ENCODE measurements at places on chromosomes 12 and 14.

GRCh38 chr12:48967991-48968390 lies 3.5 kb downstream of the WNT10B start:
- no peak for DNase-seq

GRCh38 chr12:26101350-26101734 lies 23.5 kb downstream of the BHLHE41 start:
- no peak for DNase-seq

GRCh38 chr12:30988646-30989286 lies 62.2 kb downstream of the TSPAN11 start:
- DNase-seq: no peak

DNA sequence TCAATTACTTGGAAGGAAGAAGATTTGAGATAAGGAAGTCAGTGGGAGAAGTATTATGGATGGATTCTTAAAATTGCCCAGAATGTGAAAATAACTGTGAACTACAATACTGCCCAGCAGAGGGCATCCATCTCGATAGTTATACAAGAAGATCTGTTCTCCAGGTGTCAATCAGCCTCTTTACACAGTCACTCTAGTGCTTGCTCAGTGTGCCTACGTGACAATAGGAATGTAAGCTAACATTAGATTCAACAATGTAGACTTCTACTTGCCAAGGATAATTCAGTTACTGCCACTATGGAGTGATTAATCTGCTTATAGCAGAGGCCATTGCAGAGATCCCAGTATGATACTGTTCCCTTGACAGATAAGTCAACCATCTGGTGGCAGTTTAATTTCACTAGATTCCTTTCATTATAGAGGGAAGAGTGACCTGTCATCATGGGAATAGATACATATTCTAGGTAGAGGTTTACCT lies 10.6 kb upstream of the MAP4K5 start:
- DNase-seq: no peak

DNA sequence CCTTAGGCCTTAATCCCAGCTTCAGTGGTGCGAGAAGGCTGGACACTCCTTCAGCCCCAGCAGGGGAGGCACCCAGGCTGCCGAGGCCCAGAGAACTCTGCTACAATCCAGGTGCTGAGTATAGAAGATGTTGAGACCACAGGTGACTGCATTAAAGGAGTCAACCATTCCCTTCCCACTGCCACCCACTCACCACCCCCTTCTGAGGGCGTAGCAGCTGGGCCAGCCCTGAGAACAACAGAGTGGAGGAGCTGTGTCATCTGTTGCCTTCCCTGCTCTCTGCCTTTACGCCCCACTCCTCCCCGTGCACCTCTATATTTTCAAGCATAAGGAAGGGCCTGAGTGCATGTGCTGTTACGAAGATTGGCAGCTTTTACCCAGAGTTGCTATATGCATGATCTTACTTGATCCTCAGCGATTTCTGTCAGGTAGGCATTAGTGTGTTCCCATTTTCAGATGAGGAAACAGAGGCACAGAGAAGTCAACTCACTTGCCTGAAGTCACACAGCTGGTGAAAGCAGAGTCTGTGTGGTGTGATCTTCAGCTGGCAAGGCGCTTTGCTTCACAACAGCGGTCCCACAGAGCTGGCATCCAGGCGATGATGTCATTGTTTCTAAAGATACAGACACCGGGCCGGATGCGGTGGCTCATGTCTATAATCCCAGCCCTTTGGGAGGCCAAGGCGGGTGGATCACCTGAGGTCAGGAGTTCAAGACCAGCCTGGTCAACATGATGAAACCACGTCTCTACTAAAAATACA lies 46.7 kb downstream of the RIN3 start:
- DNase-seq: no peak

GRCh38 chr14:104133496-104133895 lies 4.9 kb upstream of the KIF26A start:
- no peak for DNase-seq

DNA sequence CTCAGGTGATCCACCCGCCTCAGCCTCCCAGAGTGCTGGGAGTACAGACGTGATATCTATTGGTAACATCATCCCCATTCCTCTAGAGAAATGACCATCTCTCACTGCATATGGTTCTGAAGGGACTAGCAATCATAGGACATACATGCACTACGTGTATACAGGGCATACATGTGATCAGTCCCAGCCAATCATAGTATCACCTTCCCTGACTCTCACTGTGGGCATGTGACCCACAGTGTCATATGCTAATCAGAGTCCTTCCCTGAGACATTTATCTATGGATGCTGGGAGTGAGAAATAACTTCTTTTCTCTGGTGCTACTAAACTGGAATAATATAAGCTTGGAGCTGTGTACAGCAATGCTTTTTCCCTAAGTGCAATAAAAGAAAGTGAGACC lies 12.1 kb upstream of the FBXW8 start:
- DNase-seq: no peak

- DNase-seq: no peak
These were observed 219.5 kb upstream of the TMEM132C start for GRCh38 chr12:128047266-128048060.

GRCh38 chr12:95147866-95148265 lies 69.4 kb downstream of the FGD6 start:
- DNase-seq: no peak

DNA sequence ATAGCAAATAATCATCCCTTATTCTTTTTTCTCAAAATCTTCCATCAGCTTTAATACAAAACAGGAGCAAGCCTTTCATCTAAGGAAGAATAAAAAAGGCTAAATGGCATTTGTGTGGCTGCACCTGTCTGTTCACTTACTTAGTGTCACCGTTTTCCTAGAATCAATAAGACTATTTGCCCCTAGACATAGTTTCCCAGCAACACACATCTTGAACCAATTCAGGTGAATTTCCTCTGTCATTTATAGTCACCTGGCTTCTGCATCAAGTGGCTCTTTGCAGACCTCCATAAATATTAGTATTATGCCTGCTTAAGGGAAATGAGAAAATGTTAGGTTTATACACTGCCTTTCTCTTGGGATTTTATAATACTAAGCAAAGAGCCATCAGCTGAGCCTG lies 17.4 kb upstream of the GCH1 start:
- DNase-seq: no peak

GRCh38 chr12:7190268-7191055 lies 976 bp downstream of the PEX5 start:
- DNase-seq: no peak

DNA sequence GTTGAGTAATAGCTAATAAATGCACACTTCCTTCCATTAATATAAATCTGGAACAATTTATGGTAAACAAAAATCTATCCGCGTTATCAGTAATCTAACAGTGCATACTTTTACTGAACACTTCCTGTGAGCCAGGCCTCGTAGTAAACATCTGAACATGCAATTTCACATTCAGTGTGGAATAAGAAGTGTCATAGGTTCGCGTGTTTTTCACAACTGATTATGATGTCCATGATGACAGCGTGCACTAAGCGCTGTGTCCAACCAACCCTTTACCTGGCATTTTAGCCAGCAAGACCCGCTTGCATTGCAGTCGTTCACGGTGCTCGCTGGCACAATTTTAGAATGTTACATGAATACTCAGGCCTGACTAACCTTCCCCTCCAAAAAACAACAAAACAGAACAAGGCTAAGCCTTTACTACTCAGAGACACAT lies 2.1 kb downstream of the PNMA1 start:
- no peak for DNase-seq

- DNase-seq: no peak
These were observed 5.6 kb downstream of the RIC8B start for GRCh38 chr12:106780010-106780631.

DNA sequence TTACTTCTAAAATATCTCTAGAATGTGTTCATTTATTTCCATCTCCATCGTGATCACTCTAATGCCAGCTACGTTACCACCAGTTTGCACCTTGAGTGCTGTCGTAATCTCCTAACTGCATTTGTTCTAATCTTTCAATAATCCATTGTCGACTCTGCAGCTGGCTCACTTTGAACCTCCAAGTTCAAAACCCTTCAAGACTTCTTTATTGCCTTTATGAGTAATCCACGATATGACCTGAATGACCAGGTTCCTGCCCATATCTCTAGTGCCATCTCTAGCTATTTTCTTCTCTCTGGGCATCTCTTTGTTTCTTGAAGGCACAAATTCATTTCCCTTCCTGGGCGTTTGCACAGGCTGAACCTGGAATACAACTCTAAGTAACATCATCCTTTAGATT lies 76.7 kb downstream of the SRGAP1 start:
- DNase-seq: no peak

GRCh38 chr14:91029456-91030217 lies 30.8 kb downstream of the RPS6KA5 start:
- DNase-seq: no peak

DNA sequence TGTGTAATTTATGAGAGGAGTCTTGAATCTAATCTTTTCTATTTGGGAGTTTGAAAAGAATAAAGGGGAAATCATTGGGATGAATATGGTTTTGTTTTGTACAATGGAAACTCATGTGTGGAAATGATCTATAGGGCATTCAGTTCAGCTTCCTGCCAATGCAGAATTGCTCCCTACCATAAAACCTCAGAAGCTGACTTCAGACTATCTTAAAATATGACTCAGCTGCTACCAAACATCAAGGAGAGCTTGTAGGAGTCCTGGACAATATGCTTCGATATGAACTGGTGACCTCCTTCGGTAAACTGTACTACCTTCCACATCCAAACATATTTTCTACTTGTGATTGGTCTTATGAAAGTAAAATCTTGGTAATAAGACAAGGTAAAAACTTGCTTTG lies 160.6 kb downstream of the CAPZA3 start:
- DNase-seq: no peak

- no peak for DNase-seq
These were observed 179.6 kb downstream of the SLC35F4 start for GRCh38 chr14:57686304-57686703.

DNA sequence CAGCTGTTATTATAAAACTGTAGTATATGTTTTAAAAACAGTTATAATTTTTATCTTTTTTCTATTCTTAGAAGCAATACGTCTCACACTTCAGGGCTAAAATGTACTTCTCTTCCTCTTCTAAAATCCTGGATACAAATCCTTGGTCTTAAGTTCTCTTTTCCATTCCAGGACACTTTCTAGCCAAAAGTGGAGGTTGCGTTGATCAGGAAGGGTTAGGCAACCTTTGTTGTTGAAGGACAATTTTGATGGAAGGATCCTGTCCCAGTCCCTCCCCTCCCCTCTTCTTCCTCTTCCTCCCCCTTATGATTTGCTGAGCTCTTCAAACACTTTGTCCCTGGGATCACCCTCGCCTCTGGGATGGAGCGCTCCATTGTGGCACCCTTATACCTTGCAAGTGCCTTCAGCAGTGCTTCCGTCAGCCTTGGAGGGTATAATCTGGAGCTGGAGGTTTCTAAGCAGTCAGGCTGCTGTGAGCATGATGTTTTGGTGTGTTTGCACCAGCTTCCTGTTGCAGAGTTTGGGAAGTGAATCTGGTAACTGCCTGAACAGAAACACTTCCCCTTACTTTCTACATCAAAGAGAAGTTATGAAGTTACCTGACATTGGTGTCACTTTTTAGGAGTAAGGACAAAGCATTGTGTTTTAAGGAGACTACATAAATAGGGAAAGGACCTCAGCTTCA lies 87.4 kb upstream of the SLC38A2 start:
- no peak for DNase-seq

DNA sequence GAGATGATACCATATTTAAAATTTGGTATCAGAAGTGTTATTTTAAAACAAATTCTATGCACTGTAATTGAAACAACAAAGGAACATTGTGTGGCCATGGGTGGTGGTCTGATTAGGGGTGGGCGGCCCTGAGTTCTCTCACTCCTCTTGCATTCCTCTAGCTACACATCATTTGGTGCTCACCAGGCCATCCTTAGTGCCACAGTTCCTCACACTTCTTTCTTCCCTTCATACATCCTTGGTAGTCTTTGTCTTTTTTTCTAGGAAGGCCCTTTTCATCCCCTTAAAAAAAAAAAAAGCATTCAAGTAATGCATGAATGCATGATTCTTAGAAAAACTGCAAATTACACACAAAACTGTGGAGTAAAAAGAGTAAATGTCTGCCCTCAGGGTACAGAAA lies 2.4 kb upstream of the MANSC4 start:
- no peak for DNase-seq

DNA sequence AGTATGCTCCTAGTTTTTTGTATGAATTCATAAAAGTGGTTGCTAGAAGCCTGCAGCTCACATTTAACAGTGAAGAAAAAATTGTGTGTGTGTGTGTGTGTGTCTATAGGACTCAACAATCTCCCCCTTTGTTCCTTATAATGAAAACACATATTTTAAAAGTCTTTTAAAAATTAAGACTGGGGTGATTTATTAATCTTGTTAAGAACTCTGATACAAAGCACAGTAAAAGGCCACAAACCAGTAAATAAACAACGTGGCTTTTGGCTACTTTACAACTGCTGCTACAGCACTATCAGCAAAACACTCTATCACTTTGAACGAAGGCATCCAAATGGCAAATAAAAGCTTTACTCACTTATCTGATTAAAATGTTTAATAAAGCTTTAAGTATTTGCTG lies 594 bp upstream of the VCPKMT start:
- no peak for DNase-seq

- no peak for DNase-seq
These were observed 2.8 kb downstream of the ADSS1 start for GRCh38 chr14:104726600-104727451.

DNA sequence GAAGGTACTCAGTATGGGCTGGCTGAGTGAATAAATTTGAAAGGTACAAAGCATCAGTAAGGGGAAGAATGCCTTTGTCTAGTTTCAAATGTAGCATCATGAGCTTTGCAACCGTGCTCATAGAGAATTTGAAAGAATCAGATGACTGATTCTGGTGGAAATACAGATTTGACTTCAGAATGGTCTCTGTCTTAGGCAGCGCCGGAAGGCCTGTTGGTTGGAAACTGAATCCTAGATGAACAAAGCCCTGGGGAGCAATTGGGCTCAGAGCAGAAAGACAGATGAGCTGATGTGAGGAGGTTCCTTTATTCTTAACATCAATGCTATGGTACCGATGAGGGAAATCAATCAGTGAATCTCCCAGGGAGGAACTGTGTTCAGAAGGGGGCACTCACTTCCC lies 137.3 kb downstream of the SNAPC1 start:
- DNase-seq: no peak

GRCh38 chr12:29286081-29286790 lies 94.7 kb downstream of the ERGIC2 start:
- DNase-seq: no peak

DNA sequence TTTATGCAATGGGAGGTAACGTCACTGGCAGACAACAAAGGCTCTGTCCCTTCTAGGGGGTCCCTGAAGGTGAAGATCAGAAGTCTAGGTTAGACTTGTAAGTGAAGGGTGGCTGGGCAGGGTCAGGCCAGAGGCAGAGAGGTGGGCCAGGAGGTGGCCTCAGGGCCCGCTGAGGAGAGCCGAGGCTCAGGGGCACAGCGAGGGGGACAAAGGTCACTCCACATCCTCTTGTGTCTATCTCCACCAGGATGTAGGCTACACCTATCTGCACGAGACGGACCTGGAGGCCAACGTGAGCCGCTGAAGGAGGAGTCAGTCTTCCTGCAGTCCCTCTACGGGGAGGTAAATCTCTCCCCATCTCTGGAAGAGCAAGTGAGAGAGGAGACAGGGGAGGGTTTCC lies 20.3 kb downstream of the KRT85 start:
- DNase-seq: no peak
